Left lung (tissue), 14 donors: ENCODE measurements at places on chromosomes 5 and 9. TPM values are rescaled to one million over a fixed set of nuclear protein-coding genes. Genes with fewer than 3 reads are reported as not detected.

DNA sequence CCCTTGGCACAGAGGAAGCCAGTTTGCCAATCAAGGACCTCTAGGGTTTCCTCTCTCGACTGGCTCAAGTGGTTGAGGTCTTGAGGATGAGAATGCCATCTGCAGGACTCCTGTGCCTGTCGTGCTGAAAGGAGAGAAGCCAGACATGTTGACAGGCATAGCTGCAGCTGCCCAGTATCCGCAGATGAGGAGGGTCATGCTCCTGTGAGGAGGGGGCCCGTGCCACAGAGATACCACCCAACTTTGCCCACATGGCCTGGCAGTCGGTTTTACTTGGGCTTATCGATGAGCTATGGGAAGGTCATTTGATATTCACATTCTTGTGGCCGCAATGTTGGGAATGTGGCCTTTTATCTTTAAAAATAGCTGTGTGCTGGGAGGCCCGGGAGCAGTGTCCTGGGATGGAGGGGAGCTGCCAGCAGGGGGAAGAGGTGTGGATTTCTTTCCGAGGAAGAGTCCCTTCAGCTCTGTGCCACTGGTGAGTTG is 17.4 kb downstream of the FRMPD1 start:
- DNase-seq: no peak

DNA sequence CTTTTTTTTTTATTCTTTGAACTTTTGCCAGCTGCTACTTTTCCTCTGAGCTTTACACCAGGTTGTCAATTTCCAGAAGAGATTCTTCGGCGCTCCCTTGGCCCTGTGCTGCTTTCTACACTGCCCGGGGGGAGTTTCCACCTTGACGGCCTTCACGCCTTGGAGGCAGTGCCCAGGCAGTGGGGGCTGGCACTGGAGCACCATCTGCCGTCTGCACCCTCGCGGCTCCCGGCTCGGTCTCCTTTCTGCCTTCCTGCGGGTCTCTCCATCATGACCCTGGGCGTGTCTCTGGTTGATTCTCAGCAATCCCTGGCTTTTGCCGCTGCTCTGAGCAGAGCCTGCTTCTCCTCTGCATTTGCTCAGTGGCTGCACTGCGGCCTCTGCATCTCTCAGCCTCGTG is 2.9 kb downstream of the SLC6A18 start:
- DNase-seq: no peak

- DNase-seq: no peak
Measured at GRCh38 chr5:67014957-67015400, 181.6 kb downstream of the CD180 start.

- no peak for DNase-seq
Measured at GRCh38 chr9:27194401-27195091, 85.5 kb downstream of the TEK start.

DNA sequence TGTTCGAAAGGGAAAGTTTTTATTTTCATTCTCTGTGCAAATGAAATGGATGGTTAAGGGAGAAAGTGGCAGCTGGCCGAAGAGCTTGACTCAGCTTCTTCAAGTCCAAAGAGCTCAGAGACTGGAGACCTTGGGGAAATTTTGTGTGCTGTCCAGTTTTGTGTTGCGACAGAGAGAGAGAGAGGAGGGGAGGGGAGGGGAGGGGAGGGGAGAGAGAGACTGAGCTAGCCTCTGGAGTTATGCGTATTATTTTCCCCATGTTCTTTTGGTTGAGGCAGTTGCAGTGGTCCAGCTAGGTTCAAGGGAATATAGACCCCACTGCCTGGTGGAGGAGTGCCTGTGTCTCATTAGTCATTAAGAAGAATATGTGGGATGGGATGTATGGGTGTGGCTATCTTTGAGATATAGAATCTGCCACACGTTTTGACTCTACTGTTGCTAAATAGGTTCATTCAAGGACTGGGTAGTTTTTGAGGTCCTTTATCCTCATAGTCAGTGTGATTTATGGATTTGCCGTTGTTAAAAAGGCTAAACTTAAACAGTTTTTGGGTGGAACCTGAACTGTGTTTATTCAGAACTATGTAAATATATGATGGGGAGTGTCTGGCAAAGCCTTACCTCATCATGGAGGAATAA is 69.7 kb downstream of the ARHGAP26 start:
- DNase-seq: peak; percentile 65

DNA sequence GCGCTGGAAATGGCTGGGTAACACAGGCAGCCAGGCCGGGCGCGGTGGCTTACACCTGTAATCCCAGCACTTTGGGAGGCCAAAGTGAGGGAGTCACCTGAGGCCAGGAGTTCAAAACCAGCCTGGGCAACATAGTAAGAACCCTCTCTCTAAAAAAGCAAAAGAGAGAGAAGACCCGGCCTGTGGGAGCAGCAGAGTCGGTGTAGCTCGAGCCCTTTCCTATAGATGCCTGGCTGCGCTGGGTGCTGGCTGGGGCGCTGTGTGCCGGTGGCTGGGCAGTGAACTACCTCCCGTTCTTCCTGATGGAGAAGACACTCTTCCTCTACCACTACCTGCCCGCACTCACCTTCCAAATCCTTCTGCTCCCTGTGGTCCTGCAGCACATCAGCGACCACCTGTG is 9.2 kb downstream of the UCK1 start:
- DNase-seq: no peak

DNA sequence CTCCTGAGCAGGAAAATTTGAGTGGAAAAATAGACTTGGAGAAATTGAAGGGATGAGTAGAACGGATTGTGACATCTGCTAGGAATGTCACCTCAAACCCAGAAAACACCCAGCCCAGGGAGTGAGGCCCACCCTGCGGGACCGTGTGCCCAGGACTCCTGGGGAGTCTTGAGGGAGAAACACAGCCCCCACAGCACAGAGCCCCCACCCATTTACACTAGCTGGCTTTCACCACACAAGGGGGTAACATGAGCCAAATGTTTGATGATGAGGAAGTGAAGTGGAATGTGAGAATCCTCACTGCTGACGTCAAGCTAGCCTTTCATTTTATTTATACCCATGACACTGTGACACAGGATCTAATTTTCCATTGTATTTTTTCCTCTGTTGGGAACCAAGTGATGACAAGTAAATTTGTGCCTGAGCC is 42.8 kb upstream of the PDE8B start:
- no peak for DNase-seq

DNA sequence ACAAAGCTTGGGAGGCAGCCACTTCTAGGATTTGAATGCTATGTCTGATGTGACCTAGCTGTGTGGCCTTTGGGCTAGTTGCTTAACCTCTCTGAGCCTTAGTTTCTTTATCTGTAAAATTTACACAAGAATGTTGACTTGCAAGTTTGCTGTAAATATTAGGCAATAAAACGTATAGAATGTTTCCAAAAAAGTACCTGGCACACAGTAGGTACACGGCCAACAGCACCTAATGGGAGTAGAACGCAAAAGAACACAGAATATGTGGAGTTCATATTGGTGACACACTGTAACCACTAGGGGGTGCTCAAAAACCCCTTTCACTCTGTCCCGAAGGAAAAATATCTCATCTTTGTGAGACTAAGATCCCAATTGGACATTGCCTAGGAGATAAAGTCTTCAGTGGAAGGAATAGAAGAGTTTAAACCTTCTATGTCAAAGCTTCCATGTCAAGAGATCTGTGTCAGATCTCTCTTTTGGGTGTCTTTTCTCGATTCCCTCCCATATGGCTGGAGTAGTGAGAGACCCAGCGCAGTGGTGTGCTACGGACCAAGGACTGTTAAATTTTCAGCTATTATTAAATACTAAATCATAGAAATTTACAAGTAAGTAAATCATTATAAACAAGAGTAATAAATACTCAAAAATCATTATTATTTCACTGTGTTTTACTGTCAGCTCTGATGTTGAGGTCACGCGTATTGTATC is 145.4 kb upstream of the RAD23B start:
- DNase-seq: no peak

DNA sequence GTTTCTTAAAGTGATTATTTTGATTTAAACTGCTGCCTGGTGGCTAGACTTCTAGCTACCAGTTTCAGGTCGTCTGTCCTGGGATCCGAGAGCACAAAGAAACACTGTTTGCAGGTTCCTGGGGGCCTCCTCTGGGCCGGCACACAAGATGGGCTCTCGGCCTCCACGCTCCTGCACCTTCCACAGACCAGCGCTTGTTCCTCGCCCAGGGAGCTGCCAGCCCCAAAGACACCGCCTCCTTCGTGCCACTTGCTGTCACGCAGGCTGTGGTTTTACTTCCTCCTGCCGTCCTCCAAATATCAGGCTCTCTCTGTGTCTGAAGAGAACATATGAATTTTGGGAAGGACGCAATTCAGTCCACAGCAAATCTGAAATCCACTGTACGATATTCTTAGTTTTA is 105.8 kb downstream of the ROR2 start:
- no peak for DNase-seq

DNA sequence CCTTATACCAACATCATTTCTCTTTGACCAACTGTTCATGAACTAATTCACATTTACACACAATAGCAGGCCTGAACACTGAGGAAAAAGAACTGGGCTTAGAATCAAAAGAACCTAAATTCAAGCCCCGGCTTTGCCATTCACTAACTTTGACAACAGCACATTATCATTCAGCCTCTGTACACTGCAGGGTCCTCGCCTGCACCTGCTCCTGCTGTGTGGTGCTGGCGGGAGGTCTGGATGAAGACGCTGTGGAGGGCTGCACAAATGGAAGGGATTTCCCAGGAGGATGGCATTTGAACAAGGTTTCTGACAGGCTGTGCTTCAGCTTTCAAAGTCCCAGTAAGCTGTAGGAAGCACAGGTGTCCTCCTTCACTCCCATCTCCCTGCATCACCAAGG is 151.2 kb downstream of the ZDHHC21 start:
- no peak for DNase-seq

DNA sequence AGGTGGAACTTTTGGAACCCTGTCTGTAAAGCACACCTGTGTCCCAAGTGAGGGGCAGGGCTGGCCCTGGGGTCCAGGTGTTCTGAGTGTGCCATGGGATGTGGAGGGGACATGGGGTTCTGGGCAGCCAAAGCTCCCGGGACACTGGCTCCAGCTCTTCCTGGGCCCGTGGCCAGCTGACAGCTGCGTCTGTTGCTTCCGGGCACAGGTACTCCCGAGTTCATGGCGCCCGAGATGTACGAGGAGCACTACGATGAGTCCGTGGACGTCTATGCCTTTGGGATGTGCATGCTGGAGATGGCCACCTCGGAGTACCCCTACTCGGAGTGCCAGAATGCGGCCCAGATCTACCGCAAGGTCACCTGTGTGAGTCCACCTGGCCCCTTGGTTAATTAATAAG is 50.7 kb downstream of the WNK2 start:
- no peak for DNase-seq

- DNase-seq: no peak
Measured at GRCh38 chr5:151541571-151541970, 49.6 kb downstream of the FAT2 start.

GRCh38 chr5:131541071-131541470 is 94.0 kb downstream of the RAPGEF6 start:
- DNase-seq: no peak

DNA sequence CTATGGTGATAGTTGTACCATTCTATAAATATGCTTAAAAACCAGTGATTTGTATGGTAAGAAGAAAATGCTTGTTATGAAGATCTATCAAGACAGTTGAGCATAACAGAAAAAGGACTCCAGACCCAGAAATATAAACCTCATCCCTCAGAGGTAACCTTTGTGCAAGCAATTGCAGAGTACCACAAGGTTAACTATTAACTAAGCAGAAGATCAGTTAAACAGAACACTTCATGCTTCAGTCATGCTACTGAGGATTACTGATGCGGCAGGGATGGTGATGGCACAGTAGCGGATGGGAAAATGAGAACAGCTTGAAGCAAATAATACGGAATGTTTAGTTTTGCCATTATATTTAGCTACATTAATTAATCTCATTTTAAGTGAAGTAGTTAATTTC is 45.5 kb downstream of the IARS1 start:
- DNase-seq: no peak

GRCh38 chr9:133888809-133889491 is 103.2 kb downstream of the VAV2 start:
- DNase-seq: no peak

The SAXO1 gene
- 0.14 TPM for polyA plus RNA-seq

The NUTM2G gene
- 1.2 TPM for polyA plus RNA-seq

The PTBP3 gene
- 47.8 TPM for polyA plus RNA-seq

The TAL2 gene
- not detected for polyA plus RNA-seq

The CXCL14 gene
- 36.7 TPM for polyA plus RNA-seq

The GPRIN1 gene
- polyA plus RNA-seq: 1.4 TPM

The ZBTB43 gene
- 13.6 TPM for polyA plus RNA-seq

The CDH12 gene
- polyA plus RNA-seq: 3.1 TPM

The LCN9 gene
- polyA plus RNA-seq: not detected
